ENCODE measurements at places on chromosomes 2 and 18.

GRCh38 chr18:13364721-13365205 is 146.2 kb downstream of the LDLRAD4 start:
- no peak for DNase-seq

DNA sequence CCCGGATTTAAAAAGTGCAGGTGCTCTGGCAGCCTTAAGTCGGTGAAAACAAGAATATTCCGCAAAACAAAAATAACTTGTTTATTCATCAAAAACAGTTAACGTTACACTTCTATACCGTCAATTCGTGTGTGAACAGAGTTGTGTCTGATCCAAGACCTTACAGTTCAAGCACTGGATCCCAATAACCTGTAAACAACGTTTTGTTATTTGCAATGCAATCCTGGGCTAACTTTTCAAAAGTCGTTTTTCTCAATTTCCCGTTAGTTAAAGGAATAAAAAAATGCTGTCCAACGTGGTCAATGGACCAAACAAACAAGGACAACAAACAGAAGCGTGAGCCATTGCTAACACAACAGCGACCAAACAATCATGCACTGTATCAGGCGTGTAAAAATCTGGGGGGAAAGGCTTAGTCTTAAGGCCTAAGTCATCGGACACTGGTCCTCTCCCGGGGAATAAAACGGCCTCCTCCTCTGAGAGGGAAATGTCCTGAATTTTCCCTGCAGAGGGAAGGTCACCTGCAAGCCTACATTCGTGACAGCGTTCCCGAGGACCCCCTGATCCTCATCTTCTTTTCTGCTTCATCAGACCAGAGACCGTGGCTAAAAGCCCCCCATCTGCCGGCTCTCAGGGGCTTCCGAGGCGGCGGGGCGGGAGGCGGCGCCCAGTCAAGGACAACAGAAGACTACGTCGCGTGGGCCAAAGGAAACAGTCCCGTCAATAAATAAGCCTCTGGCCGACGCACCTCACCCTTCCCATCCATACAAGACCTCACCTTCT is 490 bp downstream of the NDUFS1 start:
- DNase-seq: no peak

DNA sequence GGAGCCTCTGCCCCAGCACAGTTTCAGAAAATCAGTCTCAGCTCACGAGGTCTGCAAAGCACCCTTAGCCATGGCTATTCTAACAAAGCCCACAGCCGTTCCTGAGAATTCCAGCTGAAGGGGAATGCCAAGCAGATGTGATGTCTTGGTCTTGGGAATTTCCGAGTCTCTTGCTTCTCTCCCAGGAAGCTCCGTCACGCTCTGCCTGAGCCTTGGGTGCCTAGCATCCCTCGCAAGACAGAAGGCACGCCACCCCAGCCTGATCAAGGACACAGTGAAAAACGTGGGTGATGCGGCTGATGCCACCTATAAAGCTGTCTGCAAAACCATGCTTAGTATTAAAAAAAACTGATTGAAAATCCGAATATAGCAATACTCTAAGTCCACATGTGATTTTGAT is 254.6 kb downstream of the SH3BP4 start:
- no peak for DNase-seq

DNA sequence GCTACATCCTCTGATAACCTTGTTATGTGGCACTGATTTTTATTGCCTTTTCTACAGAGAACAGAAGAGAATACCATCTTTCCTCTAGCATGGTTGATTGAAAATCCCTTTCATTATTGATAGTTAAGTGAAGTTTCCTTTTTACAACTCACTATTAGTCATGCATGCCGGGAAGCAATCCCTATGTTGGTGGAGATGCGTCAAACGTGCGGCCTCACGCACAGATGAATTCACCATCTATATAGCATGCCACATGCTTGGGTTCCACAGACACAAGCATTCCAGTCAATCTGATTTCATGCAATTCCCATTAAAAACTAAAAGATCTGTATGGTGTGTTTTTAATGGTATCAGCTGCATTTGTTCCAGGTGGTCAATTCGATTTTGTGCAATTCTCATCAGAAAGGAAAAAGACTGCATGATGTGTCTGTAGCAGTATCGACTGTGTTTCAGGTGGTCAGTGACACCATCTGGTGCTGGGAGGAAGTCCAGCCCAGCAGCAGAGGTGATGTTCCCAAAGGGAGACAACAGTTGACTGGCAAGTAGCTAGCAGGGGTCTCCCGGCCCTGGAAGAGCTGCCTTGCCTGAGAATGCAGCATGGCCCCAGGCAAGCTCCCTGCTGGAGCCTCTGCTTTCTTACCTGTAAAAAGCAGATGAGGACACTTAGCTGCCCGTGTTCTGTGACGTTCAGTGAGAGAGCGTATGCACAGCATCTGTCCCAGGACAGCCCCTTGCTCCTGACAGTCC is 151.3 kb upstream of the NCK2 start:
- DNase-seq: no peak

DNA sequence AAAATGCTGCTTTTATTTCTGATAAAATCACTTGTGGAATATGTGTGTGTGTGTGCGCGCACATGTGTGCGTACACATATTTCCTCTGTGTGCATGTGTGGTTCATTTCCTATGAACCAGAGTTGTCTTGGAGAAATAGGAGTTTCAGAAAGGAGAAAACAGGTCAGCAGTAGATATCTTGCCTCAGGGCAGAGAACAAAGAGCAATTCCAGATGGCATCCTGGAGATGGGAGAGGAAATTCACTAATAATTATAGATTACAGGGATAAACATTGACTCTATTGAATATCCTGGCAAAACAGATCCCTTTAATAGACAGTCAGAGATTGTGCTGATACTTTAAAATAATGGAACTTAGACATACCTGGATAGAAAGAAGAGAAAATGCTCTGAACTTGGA is 298.0 kb downstream of the TRIB2 start:
- no peak for DNase-seq

- DNase-seq: no peak
Observed at GRCh38 chr2:111653913-111654312, 230.1 kb downstream of the ANAPC1 start.

GRCh38 chr2:2095360-2096093 is 235.5 kb downstream of the MYT1L start:
- no peak for DNase-seq

GRCh38 chr18:23529604-23530003 is 26.3 kb downstream of the RMC1 start:
- DNase-seq: no peak

GRCh38 chr2:4668381-4668780 is 965.0 kb downstream of the DCDC2C start:
- no peak for DNase-seq

DNA sequence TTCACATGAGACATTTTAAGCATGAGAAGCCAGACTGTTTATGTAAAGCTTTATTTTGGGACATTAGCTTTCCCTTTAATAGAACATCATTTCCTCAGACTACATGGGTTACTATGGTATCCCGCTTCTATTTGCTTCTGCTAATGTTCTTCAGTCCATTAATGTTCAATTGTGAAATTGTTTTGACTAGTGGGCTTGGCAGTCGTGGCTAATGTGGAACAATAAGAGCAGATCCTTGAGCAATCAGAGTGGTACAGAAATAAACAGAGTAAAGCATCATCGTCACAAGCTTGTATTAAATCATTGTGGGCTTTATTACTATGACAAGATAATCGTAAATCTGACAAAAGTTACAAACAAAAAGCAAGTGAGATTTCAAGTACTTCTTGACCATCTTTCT is 60.2 kb downstream of the PDE1A start:
- no peak for DNase-seq

- no peak for DNase-seq
Observed at GRCh38 chr2:216081012-216081411, 597 bp downstream of the PECR start.

GRCh38 chr2:107936433-107937359 is 49.6 kb upstream of the SLC5A7 start:
- no peak for DNase-seq

- DNase-seq: no peak
Observed at GRCh38 chr2:241898463-241899270, 29.1 kb downstream of the RTP5 start.

GRCh38 chr2:128389388-128390086 is 70.9 kb upstream of the HS6ST1 start:
- no peak for DNase-seq

- no peak for DNase-seq
Observed at GRCh38 chr18:61360404-61361383, 27.5 kb downstream of the CDH20 start.

DNA sequence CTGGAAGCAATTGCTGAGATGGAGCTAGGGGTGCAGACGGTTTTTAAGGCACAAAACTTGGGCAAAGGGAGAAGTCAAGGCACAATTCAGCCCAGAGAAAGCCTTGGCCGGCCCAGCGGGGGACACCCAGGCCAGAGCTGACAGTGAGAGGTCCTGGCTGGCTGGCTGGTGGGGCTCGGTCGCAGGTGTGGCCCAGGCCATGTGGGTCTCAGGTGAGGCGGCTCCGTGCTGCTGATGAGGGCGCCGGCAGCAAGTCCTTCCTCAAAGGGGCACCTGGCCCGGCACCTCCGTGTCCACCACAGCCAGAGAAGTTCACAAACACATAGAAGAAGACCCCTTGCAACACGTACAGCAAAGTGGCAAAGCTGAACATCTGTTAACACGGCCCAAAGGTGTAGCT is 54.2 kb upstream of the LDLRAD4 start:
- no peak for DNase-seq

DNA sequence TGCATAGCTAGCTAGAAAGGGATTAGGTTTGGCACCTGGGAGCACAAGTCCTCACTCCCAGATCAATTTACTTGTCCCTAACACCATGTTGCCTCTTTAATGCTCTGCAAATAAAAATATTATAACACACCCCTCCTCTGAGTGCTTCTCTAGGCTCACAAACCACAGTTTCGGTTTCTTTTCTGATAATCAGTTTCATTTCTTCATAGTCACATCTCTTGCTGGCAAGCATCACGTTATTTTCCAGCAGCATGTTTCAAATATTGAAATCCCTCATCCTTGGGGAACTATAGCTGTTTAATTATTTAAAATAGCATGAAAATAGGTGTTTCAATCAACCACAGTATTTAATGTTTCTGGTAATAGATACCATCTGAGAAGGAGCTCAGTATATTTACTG is 13.9 kb upstream of the SMCHD1 start:
- no peak for DNase-seq

- no peak for DNase-seq
Observed at GRCh38 chr2:192700934-192701333, 506.2 kb upstream of the TMEFF2 start.

- DNase-seq: no peak
Observed at GRCh38 chr18:24219561-24220317, 80.9 kb downstream of the CABYR start.

- DNase-seq: no peak
Observed at GRCh38 chr2:151916632-151917031, 88.4 kb upstream of the ARL5A start.

- DNase-seq: no peak
Observed at GRCh38 chr2:120979398-120979797, 243.7 kb downstream of the GLI2 start.

- no peak for DNase-seq
Observed at GRCh38 chr2:204971206-204971907, 426.1 kb downstream of the PARD3B start.

GRCh38 chr2:236434593-236434992 is 135.0 kb upstream of the ACKR3 start:
- DNase-seq: no peak

DNA sequence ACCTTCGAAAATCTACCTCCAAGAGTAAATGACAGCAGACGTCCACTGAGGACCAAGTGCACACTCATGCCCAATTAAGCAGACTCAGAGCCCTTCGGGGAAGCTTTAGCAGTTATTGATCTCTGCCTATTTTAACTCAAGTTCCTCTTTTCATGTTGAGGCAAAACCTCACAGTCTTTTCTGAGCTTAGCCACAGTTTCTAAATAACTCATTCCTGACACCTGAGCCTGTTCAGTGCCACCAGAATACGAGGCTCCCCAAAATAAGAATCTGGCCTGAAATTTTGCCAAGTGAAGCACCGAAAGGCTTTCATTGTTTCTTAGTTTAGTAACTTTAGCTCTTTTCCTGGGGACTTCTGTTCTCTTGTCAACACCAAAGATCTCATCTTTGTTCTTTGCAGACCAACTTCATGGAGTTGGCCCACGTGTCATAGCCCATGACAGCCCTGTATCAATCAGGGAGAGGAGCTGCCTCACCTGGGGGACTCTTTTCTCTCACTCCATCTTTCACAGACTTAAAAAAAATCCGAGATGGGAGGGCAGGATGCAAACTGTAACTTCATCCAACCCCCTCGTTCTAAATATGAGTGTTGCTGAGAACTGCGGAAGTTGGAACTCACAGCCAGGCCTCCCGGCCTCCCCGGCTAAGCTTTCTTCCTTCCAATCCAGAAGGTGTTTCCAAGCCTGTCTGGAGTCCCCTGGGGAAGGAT is 22.2 kb downstream of the INPP5D start:
- no peak for DNase-seq

GRCh38 chr18:11000071-11000470 is 149.3 kb downstream of the PIEZO2 start:
- no peak for DNase-seq

DNA sequence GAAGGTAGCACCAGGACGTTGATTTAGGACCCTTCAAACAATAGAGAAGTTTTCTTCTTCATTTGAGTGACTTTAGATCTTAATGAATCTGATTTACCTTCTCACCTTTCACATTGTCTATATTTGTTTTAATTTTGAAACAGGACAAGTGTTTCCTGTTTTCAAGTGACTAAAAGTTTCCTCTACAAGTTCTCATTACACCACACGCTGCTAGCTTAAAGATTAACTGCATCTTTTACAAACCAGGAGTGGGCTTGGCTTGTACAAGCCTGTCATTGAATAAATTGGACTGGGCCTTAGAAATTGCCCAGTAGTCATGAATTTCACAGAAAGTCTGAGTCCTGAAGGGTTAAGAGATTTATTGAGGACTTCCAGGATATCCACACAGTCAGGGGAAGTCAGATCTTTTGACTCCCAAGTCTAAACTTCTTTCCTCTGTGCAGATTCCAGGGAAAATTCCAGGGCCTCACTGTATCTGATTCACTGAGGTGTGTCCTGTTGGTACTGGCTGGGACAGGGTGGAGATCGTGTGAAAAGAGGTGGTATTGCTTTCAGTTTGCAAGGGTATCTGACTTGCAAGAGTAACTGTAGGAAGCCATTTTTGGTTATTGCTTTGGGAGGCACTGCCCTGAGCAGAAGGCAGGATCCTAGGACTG is 3.4 kb downstream of the SGPP2 start:
- DNase-seq: no peak

- no peak for DNase-seq
Observed at GRCh38 chr2:239514754-239515530, 114.1 kb upstream of the HDAC4 start.

GRCh38 chr2:133223226-133223625 is 345.0 kb downstream of the NCKAP5 start:
- no peak for DNase-seq

DNA sequence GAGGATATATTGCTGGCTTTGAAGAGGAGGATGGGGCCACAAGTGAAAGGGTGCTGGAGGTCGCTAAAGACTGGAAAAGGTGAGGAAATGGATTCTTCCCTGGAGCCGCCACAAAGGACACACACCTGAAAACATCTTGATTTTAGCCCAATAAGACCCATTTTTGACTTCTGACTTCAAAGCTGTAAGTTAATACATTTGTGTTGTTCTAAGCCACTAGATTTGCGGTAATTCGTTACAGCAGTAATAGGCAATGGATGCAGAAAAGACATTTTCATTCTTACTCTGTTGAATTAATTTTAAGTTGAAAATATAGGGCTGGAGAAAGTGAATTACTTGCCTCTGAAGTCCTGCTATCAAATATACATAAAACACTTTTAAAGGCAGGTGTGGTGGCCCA is 117.7 kb upstream of the RAB12 start:
- no peak for DNase-seq

- DNase-seq: no peak
Observed at GRCh38 chr2:135485441-135485840, 45.6 kb downstream of the ZRANB3 start.

GRCh38 chr2:39938035-39938835 is 159.2 kb upstream of the THUMPD2 start:
- no peak for DNase-seq
